Naive thymus-derived CD8-positive, alpha-beta T cell (primary cell): ENCODE measurements at places on chromosomes 11 and 22.
A peak's percentile ranks its signal among the peaks of the same experiment; 100 is the strongest.

DNA sequence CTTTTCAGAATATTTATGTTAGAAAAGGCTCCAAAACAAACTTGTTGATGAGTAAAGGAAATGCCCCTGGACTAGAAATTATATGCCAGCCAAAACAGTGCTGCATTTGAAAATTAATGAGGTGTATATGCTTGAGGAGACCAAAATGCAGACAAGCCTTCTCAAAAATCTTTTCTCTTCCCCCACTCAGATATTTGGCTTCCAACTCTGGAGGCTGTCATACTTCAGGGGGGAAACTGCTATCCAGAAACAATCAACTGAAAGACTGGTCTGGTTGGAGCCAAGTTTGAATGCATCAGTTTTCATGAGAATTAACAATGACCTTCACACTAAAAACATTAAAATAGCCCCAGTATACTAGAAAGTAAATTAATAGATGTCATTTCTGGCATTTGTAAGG lies 98.2 kb downstream of the SGSM3 start:
- no peaks in the 10 kb centered on the region for H3K36me3 ChIP-seq
- H3K27ac ChIP-seq: no peak overlapping the region
- DNase-seq: no peak
- H3K27me3 ChIP-seq: no peaks in the 10 kb centered on the region
- no peak overlapping the region for H3K4me3 ChIP-seq

DNA sequence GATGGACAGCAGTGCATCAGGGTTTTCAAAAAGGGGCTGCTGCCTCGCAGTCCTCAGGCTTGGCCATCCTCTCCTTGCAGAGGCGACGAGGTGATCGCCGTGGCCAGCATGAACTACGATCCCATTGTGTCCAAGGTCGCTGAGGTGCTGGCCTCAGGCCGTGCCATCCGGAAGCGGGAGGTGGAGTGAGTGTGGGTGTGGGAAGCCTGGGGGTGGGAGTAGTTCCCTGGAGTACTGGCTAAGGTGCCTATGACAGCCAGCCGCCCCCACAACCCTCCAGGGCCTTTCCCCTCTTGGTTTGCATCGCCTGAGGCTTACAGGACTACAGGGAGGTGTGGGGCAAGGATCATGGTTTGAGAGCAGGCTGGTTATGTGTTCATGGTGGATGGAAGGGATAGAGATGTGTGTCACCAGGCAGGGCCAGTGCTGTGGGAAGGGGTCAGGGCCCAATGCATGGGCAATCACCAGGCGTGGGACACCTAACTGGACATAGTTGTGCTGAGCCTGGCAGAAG lies 2.1 kb upstream of the LZTR1 start:
- peaks cover 28% of the 10 kb centered on the region for H3K4me1 ChIP-seq
- no peak overlapping the region for H3K4me3 ChIP-seq
- H3K36me3 ChIP-seq: no peaks in the 10 kb centered on the region
- no peak for DNase-seq
- peak overlapping the region; percentile 47 for H3K27ac ChIP-seq
- no peaks in the 10 kb centered on the region for H3K27me3 ChIP-seq

DNA sequence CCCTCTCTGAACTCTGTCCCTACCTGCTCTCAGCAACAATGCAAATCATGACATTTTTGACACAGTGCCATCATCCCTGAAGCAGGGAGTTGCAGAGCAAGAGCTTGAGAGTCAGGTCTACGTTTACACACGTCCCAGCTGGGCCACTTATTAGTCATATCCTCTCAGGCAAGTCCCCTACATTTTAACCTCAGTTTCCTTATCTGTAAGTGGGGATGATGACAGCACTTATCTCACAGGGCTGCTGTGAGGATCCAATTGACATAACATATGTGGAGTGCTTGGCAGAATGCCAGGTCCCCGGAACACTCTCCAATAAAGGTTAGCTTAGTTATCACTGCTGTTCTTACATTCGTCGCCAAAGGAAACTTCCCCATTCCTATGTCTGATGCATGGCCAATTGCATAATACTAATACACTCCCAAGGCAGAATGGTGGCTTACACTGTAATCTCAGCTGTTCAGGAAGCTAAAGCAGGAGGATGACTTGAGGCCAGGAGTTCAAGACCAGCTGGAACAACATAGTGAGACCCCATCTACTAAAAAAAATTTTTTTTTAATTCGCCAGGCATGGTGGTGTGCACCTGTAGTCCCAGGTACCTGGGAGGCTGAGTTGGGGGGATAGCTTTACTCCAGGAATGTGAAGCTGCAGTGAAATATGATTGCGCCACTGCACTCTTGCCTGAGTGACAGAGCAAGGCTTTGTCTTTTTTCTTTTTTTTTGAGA lies 16.6 kb downstream of the ASCC2 start:
- no peaks in the 10 kb centered on the region for H3K4me1 ChIP-seq
- H3K4me3 ChIP-seq: no peak overlapping the region
- no peaks in the 10 kb centered on the region for H3K27me3 ChIP-seq
- peak; percentile 11 for DNase-seq
- H3K27ac ChIP-seq: no peak overlapping the region

- H3K27me3 ChIP-seq: no peaks in the 10 kb centered on the region
- no peak for DNase-seq
- H3K4me3 ChIP-seq: no peak overlapping the region
- H3K4me1 ChIP-seq: no peaks in the 10 kb centered on the region
These were observed 47.6 kb downstream of the ST3GAL4 start for GRCh38 chr11:126403022-126403581.

DNA sequence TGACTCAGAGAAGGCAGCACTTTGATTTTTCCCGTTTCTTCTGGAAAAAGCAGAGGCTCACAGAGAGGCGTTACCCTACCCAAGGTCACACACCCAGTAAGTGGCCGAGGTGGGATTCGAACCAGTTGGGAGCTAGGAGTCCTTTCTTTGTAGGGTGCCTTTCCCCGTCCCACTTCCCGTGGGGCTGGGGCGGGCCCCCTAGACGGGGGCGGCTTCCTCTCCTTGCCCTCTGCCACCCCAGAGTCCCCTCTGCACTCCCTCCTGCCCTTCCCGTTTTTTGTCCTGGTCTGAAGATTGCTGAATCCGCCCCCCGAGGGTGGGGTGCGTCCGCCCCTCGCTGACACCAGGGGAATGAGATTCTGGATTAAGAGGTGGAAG lies 747 bp downstream of the TPCN2 start:
- no peaks in the 10 kb centered on the region for H3K27me3 ChIP-seq
- no peak for DNase-seq
- peaks cover 30% of the 10 kb centered on the region for H3K4me1 ChIP-seq
- peak overlapping the region; percentile 92 for H3K27ac ChIP-seq

GRCh38 chr11:113570906-113571305 lies 95.7 kb upstream of the DRD2 start:
- H3K27ac ChIP-seq: no peak overlapping the region
- no peak overlapping the region for H3K4me3 ChIP-seq
- no peaks in the 10 kb centered on the region for H3K36me3 ChIP-seq
- no peak for DNase-seq
- H3K4me1 ChIP-seq: no peaks in the 10 kb centered on the region

- H3K4me1 ChIP-seq: peaks cover 45% of the 10 kb centered on the region
- H3K27ac ChIP-seq: peak overlapping the region; percentile 77
- DNase-seq: no peak
- peak overlapping the region; percentile 81 for H3K4me3 ChIP-seq
- peaks cover 4% of the 10 kb centered on the region for H3K27me3 ChIP-seq
These were observed 1.4 kb downstream of the TSPAN4 start for GRCh38 chr11:843818-844692.

DNA sequence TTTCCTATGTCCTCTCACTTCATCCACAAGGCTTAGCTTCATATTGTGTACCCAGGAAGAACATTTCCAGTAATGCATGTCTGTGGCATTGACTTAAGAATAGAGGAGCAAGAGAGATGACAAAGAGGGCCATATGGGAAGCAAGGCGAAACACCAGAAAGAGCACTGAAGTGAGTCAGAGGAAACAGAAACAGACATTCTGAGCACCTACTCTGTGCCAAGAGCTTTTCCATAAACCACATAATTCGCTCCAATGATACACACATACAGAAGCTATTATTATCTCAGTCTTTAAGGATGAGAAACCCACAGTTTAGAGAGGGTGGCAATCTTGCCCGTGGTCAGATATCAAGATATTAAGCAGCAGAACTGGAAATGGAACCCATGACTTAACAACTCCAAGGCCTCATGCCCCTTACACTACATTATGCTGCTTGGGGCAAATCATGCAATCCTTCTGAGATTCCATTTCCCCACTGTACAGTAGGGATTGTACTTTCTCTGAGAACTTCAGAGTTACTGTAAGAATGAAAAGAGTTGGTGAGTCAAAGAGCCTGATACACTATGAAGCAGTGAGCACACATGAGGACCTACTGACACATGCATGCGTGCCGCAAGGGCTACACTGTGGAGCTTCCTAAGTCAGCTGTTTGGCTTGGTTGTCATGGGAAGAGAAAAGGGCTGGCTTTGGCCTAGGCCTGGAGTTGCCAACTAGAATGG lies 126.6 kb downstream of the KCNC1 start:
- peaks cover 24% of the 10 kb centered on the region for H3K4me1 ChIP-seq
- H3K36me3 ChIP-seq: peaks cover 58% of the 10 kb centered on the region
- no peaks in the 10 kb centered on the region for H3K27me3 ChIP-seq
- H3K27ac ChIP-seq: no peak overlapping the region
- no peak for DNase-seq

DNA sequence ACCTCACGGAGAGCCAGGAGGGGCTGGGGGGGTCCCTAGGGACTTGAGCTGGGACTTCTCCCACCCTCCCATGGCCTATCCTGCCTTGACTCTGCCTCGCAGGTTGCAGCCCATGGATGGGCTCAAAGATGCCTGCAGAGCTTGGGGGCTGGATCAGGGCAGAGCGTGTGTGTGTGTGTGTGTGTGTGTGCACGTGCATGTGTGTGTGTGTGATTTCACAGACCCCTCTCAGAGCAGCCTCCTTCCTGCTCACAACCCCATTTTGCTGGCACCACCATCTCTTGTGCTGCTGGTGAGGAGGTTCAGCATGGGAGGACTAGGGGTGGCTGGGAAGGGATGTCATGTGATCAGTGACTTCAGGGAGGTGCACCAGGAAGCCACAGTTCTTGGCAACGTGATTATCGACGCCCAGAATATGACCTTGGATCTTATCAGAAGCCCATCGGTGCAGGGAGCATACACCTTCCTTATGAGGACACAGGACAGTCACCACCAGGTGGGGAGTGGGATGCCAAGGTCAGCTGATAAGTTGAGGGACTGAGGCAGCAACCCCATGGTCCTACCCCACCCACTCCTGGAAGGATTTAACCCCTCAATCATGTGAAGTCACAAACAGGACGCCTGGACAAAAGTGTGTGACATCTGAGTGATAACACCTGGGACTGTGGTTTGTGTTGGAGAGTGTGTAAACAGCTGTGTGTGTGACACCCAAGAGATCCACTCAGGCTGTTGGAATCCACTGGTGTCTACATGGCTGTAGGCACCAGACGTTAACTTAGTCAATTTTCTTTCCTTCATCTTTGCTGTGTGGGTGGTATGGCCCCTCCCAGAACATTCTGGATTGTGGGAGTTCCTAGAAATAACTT lies 1.8 kb upstream of the NAALADL1 start:
- H3K27ac ChIP-seq: no peak overlapping the region
- no peak for DNase-seq
- H3K4me3 ChIP-seq: no peak overlapping the region
- no peaks in the 10 kb centered on the region for H3K27me3 ChIP-seq
- H3K4me1 ChIP-seq: no peaks in the 10 kb centered on the region

DNA sequence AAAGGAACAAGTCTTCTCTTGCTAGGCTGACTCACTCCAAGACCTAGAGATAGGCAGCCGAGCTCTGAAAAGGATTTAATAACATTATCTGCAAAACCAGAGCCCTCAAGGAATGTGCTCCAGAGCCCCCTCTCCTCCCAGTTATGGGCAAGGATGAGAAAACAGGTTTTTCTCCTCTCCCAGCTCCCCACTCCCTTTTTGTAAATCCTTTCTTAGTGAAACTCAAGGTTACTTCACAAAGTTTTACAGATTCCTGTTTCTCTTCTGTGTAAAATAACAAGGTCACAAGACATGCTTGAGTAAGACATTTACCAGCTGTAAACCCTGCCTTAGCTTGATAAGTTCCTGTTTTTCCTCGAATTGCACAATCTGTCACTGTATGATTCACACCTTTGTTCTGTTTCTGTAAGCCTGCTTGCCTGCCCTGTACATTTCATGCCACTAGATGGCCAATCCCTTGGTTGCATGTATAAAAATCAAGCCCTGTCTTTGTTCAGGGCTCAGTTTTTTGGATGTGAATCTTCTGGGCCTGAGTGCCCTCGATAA lies 489.4 kb downstream of the KCNA4 start:
- no peak overlapping the region for H3K27ac ChIP-seq
- DNase-seq: no peak
- H3K36me3 ChIP-seq: no peaks in the 10 kb centered on the region
- H3K4me3 ChIP-seq: no peak overlapping the region

GRCh38 chr22:24310969-24311368 lies 40.3 kb downstream of the SPECC1L start:
- no peak overlapping the region for H3K4me3 ChIP-seq
- no peak overlapping the region for H3K27ac ChIP-seq
- peaks cover 25% of the 10 kb centered on the region for H3K4me1 ChIP-seq
- H3K27me3 ChIP-seq: no peaks in the 10 kb centered on the region
- H3K36me3 ChIP-seq: peaks cover 10% of the 10 kb centered on the region

DNA sequence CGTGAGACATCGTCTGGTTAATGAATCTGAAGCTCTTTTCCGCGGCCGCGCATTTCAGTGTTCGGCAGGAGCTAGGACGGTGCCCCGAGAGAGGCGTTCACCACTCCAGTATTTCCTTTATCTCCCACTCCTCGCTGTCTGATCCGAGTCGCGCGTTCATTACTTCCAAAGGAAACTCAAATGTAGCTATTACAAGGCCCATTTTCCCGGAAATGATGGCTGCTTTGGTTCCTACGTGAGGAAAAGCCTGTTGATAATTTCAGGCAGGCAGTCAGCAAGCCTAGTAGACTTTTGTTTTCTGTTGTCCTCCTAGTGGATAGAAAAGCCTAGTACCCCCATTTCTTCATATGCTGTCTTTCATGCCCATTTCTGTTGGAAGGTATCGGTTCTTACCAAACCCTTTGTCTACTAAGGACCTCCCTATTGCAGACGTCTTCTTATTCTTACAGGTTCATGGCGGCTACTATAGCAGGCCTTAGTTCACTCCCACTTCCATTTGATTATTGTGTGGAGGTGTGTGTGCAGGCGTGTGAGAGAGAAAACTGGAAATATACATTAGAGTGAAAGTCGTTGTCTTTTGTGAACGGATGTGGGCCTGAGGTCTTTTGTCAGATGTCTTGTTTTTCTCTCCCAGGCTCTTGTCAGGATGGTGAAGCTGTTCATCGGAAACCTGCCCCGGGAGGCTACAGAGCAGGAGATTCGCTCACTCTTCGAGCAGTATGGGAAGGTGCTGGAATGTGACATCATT lies 737 bp downstream of the RBM4 start:
- peaks cover 27% of the 10 kb centered on the region for H3K36me3 ChIP-seq
- H3K27ac ChIP-seq: peak overlapping the region; percentile 94
- H3K27me3 ChIP-seq: no peaks in the 10 kb centered on the region
- H3K4me3 ChIP-seq: peak overlapping the region; percentile 98
- peaks cover 75% of the 10 kb centered on the region for H3K4me1 ChIP-seq
- DNase-seq: no peak

GRCh38 chr11:86141727-86142126 lies 72.8 kb upstream of the PICALM start:
- no peak overlapping the region for H3K27ac ChIP-seq
- peaks cover 19% of the 10 kb centered on the region for H3K4me1 ChIP-seq
- H3K4me3 ChIP-seq: no peak overlapping the region
- H3K27me3 ChIP-seq: no peaks in the 10 kb centered on the region
- DNase-seq: no peak

- DNase-seq: no peak
- no peaks in the 10 kb centered on the region for H3K27me3 ChIP-seq
- H3K36me3 ChIP-seq: peaks cover 2% of the 10 kb centered on the region
- H3K4me3 ChIP-seq: no peak overlapping the region
These were observed 53.5 kb downstream of the ENTHD1 start for GRCh38 chr22:39839917-39840510.

GRCh38 chr22:48955351-48956311 lies 872.0 kb downstream of the BRD1 start:
- H3K27ac ChIP-seq: peak overlapping the region; percentile 4
- peaks cover 37% of the 10 kb centered on the region for H3K27me3 ChIP-seq
- DNase-seq: no peak
